Body of pancreas (tissue), 4 donors: ENCODE measurements at places on chromosomes 16 and 17. TPM values are rescaled to one million over a fixed set of nuclear protein-coding genes. Genes with fewer than 3 reads are reported as not detected.

- H3K4me3 ChIP-seq: no peak overlapping the region
- no peak for DNase-seq
- H3K27ac ChIP-seq: no peak overlapping the region
- no peaks in the 10 kb centered on the region for H3K36me3 ChIP-seq
Observed at GRCh38 chr17:58088624-58089023, 5.4 kb downstream of the DYNLL2 start.

GRCh38 chr17:55444471-55445441 lies 23.1 kb upstream of the MMD start:
- no peaks in the 10 kb centered on the region for H3K36me3 ChIP-seq
- no peaks in the 10 kb centered on the region for H3K27me3 ChIP-seq
- no peak for DNase-seq
- H3K4me1 ChIP-seq: peaks cover 3% of the 10 kb centered on the region

The CMIP gene
- 18.8 TPM for total RNA-seq

DNA sequence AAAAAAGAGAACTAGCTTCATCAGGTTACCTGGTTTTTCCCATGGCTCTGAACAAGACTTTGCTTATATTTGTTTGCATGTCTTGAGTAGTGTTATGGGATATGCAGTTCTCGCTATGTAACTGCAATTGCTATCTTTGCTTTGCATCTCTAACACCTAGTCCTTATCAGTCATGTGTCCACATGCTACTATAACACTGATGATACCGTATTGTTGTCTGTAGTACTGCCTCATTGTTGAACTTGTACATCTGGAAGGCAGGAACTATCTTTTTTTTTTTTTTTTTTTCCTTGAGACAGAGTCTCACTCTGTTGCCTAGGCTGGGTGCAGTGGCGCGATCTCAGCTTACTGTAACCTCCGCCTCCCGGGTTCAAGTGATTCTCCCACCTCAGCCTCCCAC lies 2.5 kb downstream of the PSME3 start:
- H3K36me3 ChIP-seq: peaks cover 7% of the 10 kb centered on the region
- no peak overlapping the region for H3K4me3 ChIP-seq
- no peak overlapping the region for H3K27ac ChIP-seq
- DNase-seq: no peak
- no peaks in the 10 kb centered on the region for H3K27me3 ChIP-seq

The HOXB13 gene
- not detected for total RNA-seq

DNA sequence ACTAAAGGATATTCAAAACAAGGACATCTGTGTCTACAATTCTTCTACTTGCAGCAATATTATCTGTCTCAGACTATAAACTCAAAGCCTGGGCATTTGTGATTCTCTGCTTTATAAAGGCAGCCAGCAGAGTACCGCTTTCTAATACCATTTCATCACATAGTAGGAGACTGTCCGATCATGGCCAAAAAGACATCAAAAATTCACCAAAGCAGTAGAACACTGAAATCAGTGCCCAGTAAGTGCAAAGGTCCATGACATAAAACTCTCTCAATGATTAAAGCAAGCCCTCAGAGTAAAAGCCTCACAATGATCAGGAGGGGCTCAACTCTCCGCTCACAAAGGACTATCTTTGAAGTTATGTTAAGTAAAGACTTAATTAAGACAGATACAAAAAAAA lies 23.0 kb downstream of the ERN1 start:
- no peak for DNase-seq
- peak overlapping the region; percentile 37 for H3K27ac ChIP-seq
- peaks cover 94% of the 10 kb centered on the region for H3K4me1 ChIP-seq
- H3K27me3 ChIP-seq: no peaks in the 10 kb centered on the region
